ENCODE measurements at places on chromosomes 1 and 21.
A peak's percentile ranks its signal among the peaks of the same experiment; 100 is the strongest.

- no peak for DNase-seq
Measured at GRCh38 chr1:217342105-217342504, 288.8 kb downstream of the GPATCH2 start.

DNA sequence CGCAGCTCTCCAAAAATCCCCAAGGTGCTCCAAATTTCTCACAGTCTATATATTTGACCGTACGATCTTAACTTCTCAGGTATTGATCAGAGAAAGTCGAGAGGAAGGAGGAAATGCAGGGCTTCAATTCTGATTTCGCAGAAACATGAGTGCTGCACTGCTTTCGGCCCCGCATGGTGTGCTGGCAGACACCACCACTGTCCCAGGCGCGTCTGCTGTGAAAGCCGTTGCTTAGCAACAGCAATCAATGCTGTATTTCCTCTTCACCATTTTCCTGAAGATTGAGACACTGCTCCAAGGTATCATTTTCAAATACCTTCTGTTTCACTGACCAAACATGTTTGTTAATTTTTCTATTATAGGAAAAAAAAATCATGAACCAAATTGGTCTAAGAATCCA, 296.3 kb downstream of the SMYD3 start:
- DNase-seq, result no peak

DNA sequence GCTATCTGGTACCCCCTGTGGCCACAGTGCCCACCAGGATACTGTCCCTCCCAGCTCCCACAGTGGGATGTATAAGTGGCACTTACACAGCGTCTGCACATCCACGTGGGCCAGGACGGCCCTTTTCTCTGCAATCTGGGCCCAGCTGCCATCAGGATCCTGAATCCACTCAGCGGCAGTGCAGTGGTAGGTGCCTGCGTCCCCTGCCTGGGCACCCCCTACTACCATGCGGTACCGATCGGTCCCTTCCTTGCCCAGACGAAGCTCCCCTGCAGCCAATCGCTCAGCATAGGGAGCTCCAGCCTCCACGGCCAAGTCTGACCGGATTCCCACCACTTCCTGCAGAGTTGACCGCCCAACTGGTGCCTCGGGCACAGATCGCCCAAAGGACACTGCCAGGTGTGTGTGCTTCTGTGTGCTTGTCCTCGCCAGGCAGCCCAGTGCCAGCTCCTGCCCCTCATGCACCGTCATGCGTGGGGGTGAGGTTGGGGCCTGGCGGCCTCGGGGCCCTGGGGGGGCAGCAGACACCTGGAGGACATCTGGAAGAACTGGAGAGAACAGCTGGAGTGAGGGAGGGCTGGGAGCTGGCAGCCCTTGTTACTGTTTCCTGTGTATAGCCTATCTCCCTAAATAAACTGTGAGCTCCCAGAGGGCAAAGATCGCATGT, 4.7 kb downstream of the IGSF8 start:
- DNase-seq, result no peak

DNA sequence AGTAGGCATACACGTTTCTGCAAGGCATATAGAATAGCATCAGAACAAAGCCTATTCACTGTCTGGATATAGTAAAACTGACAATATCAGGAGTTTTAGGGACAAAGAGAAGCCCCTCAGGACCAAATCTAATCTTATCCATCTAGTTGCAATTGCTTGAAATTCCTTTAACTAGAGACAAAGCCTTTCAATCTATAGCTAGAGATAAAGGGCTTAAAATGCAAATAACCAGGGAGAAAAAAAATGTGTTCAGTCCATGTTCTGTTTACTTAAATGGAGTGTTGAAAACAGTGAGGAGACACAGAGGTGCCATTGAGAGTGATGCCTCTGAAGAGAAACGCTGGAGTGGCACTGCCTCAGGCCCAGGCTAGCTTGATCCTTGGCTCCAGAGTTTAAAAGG, 286.1 kb downstream of the DPYD start:
- DNase-seq, result no peak

- no peak for DNase-seq
Measured at GRCh38 chr1:9161963-9162362, 33.1 kb upstream of the GPR157 start.

DNA sequence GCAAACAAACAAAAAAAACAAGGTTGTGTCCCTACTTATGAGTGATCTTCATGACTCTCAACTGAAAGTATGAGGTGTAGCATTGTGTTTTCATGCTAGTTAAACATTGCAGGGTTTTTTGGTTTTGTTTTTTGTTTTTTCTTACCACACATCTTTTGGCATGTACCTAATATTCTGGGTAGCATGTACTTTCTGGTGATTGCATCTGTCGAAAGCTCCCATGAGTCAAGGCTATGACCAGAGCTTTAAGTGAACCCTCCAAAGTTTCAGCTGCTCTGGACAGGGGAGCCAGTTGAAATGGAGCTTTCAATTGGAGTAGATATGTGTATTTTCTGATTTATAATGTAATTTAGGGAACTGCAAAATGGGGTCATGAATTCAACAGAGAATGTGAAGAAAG, 115.5 kb downstream of the KCNK2 start:
- DNase-seq, result no peak

DNA sequence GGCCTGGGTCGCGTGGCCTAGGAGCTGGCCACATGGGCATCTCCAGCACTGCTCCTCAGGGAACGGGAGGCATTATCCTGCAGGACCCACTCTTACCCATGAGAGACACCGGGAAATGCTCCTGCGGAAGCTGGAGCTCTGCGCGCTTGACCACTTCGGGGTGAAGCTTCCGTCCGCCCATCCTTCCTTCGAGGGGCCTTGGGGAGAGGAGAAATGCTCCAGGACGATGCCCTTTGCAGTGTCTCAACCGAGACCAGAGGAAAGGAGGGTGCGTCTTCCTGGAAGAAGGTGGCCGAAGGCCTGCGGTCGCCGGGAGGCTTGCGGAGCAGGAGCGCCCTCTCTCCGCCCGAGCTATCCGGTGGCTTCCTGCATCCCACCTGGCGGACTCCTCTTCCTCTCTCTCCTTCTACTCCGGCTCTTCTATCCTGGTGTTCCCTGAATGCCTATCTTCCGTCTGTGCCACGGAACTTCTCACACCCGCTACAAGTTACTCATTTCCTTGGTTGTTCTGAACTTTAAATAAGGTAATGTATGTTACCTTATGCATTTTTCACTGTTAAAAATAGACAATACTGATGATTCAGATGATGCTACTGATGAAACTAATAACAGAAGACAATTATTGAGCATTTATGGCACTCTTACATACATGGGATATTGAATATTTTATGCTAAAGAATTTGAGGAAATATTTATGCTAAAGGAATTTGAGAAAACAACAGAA, 91.4 kb downstream of the PRKAB2 start:
- DNase-seq, result no peak

DNA sequence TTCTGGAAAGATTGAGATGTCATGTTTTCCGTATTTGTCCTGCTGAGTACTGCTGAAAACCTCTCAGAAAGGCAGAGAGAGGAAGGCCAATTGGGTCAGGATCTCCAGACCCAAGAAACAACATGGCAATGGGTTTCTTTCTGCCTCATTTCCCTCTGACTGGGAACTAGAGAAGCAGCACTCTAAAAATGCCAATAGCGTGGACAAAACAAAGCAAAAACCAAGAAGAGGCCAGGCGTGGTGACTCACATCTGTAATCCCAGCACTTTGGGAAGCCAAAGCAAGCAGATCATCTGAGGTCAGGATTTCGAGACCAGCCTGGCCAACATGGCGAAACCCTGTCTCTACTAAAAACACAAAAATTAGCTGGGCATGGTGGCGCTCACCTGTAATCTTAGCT, 18.3 kb downstream of the TNFRSF9 start:
- no peak for DNase-seq

DNA sequence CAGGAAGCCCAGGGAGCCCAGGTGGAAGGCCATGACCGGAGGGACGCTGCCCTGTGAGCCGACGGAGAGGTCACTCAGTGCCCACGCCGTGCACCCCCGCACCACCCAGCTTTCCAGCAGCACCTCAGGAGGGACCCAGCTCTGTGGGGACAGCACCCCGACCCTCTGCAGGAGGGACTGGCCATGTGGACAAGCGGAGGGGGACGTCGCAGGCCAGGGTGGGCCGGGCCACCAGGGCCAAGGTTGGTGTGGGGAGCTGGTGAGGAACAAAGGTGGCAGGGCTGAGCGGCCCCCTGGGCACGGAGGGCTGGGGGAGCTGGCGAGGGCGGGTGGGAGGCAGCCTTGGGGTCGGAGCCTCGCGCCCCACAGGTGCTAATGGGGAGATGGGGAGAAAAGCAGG, 22.8 kb downstream of the NADK start:
- DNase-seq, result no peak

GRCh38 chr21:44869781-44870747, 3.4 kb downstream of the PTTG1IP start:
- DNase-seq, result peak; percentile 89

GRCh38 chr1:4355839-4356238, 298.6 kb upstream of the AJAP1 start:
- DNase-seq, result no peak

DNA sequence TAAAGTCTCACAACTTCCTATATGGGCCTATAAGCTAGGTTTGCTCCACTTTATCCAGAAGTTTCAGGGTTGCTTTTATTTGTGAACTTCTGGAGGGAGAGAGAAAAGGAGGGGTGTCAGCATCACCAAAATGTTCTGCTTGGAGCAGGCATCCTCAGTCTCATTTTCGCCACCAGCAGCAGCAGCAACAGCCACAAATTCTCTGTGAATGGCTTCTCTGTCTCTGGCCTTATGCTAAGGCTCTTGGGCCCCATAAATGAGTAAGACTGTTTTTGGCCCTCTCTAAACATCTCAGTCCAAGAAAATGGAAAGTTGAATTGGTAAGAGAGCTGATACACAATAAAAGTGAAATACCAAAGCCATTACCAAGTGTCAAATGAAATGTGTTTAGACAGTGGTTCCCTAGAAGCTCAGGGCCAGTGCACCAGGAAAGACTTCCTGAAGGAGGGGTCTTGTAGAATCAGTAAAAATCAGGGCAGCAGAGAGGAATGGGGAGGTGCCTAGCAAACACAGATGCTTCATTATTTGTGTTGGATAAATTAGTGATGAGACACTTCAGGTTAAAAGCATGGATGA, 53.0 kb upstream of the SPATA6 start:
- no peak for DNase-seq

DNA sequence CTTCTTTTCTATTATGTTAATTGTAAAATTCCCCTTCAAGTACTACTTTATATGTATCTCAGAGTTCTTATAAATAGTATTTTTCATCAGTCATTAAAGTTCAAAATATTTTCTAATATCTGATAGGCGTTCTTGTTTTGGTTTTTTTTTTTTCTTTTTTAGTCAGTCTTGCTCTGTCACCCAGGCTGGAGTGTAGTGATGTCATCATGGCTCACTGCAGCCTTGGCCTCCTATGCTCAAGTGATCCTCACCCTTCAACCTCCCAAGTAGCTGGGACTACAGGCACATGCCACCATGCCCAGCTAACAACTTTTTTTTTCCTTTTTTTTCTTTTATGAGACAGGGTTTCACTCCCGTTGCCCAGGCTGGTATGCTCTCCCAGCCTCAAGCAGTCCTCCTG, 27.3 kb downstream of the AGMAT start:
- no peak for DNase-seq

GRCh38 chr1:89257041-89257440, 15.6 kb downstream of the GBP5 start:
- DNase-seq, result no peak

DNA sequence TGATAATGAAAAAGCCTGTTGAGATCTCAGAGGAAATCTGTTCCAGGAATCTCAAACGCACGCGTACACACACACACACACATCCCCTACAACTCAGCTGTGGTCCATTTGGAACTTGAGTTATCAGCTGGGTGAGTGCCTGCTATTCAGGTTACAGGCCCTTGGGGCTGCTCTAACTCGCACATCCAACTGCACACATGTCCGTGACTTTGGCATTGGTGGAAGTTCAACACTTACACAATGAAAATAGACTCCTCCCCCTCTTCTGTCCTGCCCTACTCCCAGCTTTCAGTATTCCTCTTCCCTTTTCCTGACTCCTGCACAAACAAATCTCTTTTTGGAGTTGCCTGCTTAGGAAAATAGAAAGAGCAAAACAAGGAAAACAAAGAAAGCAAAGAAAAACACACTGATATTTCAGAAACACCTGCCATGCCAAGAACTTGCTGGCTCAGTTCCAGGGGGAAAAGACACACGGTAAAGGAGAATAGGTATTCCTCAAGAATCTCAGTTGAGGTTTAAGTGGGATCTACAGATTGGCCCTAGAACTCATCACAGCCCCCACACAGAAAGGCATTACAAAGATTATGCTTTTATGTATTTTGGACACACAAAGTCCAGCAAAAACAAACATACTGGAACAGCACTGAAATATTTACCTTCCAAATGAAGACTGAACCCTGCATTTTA, 140.9 kb downstream of the TGFBR3 start:
- DNase-seq, result no peak

- DNase-seq, result no peak
Measured at GRCh38 chr1:156618853-156619581, at the start of gene HAPLN2. HAPLN2 (plus strand) TSS chr1:156619415; CDS start chr1:156623491, 4,076 bp downstream.

GRCh38 chr1:203035111-203036000, 9.1 kb downstream of the PPFIA4 start:
- DNase-seq, result no peak

GRCh38 chr1:166383635-166384346, 217.0 kb upstream of the FAM78B start:
- DNase-seq, result no peak

GRCh38 chr1:82632155-82632554, 831.4 kb downstream of the ADGRL2 start:
- no peak for DNase-seq

DNA sequence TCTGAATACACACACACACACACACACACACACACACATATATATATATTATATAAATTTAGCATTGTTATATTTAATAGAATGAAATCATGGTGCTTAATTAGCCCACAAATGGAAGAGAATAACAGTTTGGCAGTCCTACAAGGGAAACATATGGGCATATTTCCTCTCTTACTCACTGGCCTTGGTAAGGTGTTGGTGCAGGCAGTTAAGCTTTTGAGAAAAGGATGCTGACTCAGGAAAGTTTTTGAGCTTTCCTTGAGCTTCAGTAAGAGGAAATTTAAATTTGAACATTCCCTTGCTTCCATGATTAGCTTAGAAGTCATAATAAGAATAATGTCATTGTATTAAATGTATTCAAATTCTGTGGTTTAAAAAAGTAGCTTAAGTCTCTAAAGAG, 37.0 kb upstream of the B3GALT5 start:
- no peak for DNase-seq

DNA sequence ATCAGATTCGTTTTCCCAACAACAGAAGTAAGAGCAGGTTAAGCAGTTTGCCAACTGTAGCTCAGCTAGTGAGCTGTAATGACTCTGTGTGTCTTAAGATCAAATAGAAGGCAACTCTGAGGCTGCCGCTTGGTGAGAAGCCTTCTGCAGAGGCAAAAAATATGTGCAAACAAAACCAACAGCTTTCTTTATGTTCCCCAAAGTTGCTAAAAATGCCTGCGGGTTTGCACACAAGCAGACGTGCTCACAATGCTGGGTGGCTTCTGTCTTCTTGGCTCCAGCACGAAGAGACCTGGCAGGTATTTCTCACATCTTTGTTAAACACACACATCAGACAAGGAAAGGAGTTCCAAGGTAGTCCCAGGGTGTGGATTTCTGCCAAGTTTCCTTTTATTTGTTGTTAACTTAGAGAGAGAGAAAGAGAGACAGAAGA, 158.9 kb upstream of the JUN start:
- no peak for DNase-seq

- no peak for DNase-seq
Measured at GRCh38 chr1:213921712-213922111, 66.1 kb upstream of the PROX1 start.

- no peak for DNase-seq
Measured at GRCh38 chr1:75023005-75023404, 111.2 kb upstream of the LHX8 start.

Measured in amniotic stem cell (primary cell).